ENCODE measurements at places on chromosomes 6 and 20. TPM values are rescaled to one million over a fixed set of nuclear protein-coding genes. Genes with fewer than 3 reads are reported as not detected.

GRCh38 chr6:5673019-5673790 is 333.5 kb downstream of the NRN1 start:
- no peak for DNase-seq

GRCh38 chr6:33113755-33114154 is 38.0 kb downstream of the HLA-DPB1 start:
- DNase-seq, result no peak

DNA sequence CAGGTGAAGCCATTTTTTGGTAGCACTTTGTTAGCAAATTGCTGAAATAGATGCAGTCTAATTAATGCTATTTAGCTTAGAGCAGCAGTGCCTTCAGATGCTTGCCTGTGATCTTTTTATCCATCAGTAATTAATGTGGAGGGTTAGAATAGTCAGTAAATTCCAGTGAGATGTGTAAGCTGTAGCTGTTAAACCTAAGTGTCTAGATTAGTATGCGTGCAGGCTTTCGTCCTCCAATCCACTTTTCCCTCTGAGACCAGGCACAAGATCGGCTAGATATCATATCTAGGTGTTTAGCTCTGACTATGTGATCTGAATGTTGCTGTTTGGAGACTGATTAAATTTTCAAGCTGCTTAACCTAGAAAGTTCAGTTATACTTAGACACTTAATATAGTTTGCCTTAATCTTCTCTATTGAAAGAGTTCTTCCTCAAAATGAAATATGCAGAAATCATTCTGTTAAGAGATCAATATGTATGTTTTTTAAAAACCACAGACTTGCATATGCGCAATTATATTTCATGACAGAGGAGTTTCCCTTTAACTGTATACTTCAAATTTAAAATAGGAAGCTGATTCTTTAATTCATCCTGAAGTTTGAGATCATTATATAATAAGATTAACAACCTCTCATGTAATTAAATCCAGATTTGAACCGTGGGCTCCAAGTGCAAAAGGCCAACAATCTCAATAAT is 41.2 kb downstream of the XRN2 start:
- no peak for DNase-seq

Gene ARMH2
- not detected for total RNA-seq

Gene UNC5CL
- total RNA-seq, result under 0.01 TPM

Gene HS3ST5
- 0.32 TPM for total RNA-seq

Gene PLA2G7
- total RNA-seq, result not detected
